Stimulated activated CD8-positive, alpha-beta memory T cell treated with anti-CD3 and anti-CD28 coated beads, Interleukin-7, amount 100 ng/mL, for 4 hours (primary cell): ENCODE measurements at places on chromosomes 12 and 14.

DNA sequence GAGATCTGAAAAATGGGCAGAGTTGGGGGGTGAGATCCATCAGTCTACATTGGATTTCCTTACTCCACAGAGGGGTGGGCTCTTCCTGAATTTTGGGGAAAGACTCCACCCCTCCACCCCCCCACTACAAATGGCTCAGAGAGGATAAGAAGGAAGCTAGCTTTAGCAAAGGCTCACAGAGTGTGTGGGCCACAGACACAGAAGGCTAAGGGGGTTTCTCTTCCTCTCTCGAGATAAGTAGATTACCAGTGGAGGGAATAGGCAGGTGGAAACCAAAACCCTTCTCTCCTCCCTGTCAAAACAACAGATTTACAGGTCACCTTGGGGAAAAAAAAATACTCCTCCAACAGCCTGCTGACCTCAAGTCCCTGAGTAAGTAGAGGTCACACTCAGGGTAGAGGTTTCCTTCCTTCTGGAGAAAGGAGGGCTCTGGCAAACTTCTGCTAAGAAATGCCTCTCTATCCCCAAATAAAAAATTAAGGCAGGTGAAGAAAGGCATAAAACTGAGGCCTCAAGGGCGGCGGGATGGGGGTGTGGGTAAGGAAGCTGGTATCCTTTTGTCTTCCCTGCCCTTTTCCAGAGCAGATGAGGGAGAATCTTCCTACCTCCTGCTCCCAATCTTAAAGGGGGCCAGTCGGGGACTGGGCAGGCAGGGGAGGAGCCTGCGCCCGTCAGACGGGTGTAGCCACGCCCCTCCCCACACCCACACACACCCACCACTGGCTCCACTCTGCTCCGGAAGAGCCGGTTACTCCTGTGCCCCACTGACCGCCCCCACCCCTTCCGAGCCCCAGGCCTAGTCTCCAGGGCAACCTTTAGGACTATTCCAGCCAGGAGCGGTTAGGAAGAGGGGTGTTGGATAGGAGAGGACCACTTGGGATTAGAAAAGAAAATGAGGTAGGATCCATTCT is 1.9 kb upstream of the BAZ2A start:
- DNase-seq = peak; percentile 67

- no peak for DNase-seq
These were observed 1.0 kb downstream of the NACA start for GRCh38 chr12:56723889-56724700.

GRCh38 chr12:104486943-104487819 is 30.4 kb downstream of the CHST11 start:
- DNase-seq = no peak

GRCh38 chr12:57874166-57875108 is 27.9 kb upstream of the CTDSP2 start:
- DNase-seq = no peak

GRCh38 chr14:57485635-57486034 is 8.0 kb downstream of the CCDC198 start:
- DNase-seq = no peak

DNA sequence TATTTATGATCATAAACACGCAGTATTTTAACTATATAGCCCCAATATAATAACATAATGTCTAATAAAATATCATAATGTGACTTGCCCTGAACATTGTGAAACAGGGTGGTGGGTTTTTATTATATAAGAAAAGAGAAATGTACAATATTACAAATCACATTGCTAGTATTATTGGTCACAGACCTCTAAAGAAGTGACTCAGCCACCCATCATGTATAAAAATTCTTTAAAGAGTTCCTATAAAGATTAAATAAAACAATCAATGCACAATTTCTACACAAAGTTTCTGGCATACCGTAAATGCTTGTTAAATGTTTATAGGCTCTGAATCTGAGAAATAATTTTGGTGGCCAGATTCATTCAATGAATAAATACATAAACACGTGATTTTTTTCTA is 28.9 kb downstream of the ABCC9 start:
- no peak for DNase-seq

DNA sequence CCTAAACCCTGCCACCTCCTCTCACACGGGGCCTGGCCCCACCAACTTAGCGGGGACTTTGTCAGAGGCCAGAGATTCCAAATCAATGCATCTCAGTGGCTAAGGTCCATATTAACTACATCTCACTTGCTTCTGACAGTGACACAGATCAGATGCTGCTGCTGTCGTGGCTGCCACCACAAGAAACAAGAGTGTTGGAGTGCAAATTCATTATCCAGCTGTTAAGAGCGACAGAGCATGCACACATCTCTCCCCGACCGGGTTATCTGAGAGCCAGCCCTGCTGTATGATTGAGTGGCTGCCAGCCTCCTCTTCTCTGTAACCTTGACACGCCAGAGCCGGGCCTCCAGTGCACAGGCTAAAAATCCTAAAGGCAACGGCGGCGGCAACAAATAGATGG is 40.2 kb downstream of the SPRING1 start:
- no peak for DNase-seq

GRCh38 chr12:120234643-120235368 is 30.7 kb downstream of the PXN start:
- DNase-seq = no peak

GRCh38 chr14:100767003-100767787 is 40.5 kb downstream of the DLK1 start:
- DNase-seq = no peak

- DNase-seq = no peak
These were observed 501.0 kb downstream of the RERGL start for GRCh38 chr12:17588968-17589367.

DNA sequence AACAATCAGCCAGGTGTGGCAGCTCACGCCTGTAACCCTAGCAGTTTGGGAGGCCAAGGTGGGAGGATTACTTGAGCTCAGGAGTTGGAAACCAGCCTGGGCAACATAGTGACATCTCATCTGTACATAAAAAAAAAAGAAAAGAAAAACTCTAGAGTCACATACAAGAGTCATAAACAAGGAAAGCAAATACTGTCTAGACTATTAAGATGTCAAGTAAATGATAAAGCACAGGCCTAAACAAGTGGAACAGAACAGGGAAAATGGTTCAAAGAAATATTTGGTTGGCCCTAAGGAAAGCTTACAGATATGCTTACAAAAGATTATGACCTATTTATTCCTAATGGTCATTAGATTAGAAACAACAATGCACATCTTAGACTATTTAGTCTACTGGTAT is 12.3 kb downstream of the CDK17 start:
- no peak for DNase-seq
